IMR-90 (cell line): ENCODE measurements at places on chromosomes 11 and 22.

GRCh38 chr22:45834241-45834640 lies 142.7 kb downstream of the WNT7B start:
- no peak for DNase-seq

GRCh38 chr11:82523141-82523540 lies 210.5 kb downstream of the FAM181B start:
- no peak for DNase-seq

DNA sequence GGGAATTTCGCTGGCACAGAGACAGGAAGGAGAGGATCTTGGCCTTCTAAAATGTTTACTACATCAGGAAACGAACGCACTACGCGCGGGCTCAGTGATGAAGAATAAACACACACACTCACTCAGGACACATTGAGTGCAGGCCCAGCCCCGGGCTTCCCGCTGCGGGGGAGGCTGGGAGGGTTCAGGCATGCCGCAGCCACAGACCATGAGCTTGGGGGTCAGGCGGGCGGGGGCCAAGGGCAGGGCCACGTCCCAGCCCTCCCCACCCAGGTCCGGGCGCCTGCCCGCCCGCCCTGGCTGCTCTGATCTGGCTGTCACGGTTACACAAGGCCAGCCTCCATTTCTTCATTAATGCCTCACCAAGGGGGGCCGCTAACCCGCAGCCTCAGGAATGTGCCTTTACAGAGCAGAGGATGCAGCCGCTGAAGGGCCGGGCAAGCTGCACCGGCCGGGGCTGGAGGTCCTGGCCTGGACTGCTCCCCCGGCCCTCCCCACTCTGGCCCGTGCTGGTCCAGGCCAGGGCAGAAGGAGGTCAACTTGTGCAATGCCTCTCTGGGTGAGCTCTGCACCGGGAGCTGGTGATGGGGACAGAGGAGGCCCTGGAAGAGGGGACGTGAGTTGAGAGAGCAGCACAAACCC lies 41.7 kb downstream of the IGF2 start:
- DNase-seq = peak; percentile 82

DNA sequence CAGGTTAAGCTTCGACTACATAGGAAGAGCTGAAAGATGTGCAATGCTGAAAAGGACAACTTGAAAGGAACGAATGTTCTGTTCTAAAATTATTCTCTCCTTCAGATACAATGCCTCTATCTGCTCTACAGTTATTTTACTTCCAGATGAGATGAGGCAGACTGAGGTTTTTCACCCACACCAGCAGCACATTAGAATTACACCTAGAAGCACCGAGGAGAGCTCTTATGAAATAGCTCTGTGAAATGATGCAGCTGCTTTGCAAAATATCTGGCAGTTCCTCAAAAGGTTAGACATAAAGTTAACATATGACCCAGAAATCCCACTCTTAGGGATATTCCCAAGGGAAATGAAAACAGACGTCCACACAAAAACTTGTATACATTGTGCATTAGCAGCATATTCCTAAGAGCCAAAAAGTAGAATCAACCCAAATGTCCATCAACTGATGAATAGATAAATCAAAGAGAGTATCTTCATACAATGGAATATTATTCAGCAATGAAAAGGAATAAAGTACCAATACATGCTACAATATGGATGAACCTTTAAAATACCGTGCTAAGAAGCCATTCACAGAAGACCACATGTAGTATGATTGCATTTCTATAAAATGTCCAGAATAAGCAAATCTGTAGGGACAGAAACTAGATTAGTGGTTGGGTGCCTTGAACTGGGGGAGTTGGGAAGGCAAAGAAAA lies 34.5 kb downstream of the WT1 start:
- DNase-seq = no peak

GRCh38 chr11:44792171-44792570 lies 65.4 kb downstream of the TSPAN18 start:
- DNase-seq = no peak

DNA sequence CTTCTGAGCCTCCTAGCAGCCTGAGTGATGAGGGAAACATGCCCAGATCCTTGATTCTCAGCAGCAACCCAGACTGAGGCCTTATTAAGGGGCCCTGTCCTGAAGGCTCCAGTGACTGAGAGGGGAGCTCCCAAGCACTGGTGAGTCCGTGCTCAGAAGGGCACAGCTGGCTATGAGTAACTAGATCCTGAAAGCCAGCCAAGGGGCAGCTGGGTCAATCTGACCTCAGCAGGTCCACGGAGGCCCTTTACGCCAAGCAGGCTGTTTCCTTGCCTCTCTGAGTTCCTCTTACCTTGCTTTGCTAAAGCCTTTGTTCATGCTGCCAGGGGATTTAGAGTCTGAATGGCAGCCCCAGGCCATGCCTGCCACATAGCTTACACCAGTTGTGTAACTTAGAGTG lies 19.3 kb upstream of the MIEF1 start:
- peak; percentile 64 for DNase-seq

GRCh38 chr22:30265823-30266444 lies 717 bp downstream of the OSM start:
- no peak for DNase-seq

GRCh38 chr11:111549196-111549868 lies 8.8 kb downstream of the LAYN start:
- DNase-seq = no peak

DNA sequence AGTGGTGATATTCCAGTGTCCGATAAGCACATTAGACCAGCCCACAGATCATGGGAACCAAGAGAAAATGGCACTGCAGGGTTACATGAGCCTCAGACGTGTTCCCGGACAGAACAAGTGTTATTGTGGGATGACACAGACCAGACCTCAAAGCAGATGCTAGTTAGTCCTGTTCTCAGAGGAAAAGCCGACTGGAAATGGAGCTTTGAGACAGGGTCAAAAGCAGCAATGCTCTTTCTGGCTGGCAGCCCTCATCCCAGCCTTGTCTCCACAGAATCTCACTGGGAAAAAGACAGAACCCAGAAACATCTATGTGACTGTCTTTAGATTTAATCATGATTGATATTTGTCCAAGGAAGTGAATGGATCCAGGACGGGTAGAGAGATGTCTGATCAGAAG lies 506.8 kb downstream of the INSC start:
- DNase-seq = no peak

DNA sequence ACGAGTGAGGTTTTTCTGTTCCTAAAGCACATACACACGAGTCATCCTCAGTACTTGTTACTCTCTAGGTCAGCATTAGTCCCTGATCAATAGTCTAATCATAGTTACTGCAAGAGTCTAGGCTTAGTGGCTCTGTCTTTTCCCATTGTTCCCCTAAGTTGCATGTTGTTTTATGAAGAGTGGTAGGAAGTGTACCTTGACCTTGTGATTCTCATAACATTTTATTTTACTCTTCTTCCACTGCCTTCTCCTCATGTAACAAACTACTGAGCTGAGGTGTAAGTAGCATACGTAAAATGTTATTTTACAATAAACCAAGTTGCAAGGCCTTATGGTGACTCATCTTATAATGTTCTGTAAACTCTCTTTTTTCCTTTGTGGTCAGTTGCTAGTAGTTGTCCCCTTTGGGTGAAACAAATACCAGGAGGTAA lies 15.0 kb downstream of the METTL15 start:
- peak; percentile 82 for DNase-seq

GRCh38 chr11:64252003-64252872 lies 908 bp downstream of the PLCB3 start:
- DNase-seq = no peak

DNA sequence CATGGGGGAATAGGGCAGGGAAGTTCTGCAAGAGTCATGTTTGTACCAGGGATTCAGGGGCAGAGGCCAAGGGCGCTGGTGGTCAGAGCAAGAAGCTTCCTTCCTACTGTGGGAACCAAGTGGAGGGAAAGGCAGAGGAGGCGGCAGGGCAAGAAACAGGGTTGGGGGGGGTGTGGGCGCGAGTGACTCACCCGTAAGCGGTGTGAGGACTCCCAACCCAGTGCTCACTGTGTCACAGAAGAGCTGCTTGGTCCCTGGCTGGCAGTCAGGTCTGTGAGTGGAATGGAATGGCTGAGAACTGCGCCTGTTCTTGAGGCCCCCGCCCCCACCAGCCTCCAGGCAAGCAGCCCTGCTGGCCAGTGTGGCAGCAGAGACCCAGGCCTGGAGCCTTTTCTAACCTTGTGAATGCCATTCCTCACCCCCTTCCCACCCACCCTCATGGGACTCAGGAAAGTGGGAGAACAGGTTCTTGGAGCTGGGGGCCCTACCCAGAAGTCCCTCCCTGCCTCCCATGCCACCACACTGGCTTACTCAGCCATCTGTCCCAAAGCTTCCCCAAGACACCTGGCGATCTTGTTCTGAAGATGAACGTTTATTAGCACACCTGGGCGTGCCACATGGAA lies 4.7 kb downstream of the LRRC10B start:
- DNase-seq = no peak

DNA sequence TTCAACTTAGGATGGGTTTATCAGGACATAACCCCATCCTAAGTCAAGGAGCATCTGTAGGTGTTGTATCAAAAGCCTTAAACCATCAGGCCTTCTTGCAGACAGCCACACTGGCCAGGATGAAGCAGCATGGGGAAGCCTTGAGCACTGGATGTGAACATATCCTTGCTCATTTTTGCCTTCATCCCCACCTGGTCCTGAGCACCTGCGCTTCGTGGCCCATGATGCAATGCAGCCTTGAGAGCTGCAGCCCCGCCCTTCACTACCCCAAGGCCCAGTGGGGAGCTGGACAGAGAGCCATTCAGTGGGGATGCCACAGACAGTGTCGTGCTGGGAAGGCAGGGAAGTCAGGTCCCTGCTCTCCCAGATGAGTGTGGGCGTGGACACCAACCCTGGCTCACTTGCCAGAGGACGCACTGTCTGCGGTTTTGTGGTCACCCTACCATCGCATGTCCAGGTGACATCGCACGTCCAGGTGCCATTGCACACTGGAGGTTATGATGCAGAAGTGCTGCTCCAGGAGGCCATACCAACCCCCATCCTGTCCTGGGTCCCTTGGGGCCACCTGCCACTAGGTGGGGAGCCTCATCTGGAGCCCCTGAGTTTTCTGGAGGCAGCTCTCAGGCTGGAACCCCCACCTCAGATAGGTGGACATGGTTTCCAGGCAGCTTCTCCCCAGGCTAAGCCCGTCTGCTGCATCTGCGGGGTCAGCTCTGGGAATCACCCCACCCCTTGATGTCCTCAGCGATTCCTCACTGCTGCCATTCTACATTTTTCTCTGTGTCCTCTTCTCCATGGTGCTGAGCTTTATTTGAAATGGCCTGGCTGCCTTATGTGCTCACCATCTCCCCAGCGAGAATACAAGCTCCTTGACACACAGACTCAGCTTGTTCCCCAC lies 14.4 kb downstream of the GNAZ start:
- no peak for DNase-seq

- no peak for DNase-seq
Measured at GRCh38 chr11:2693271-2694261, 6.2 kb downstream of the KCNQ1OT1 start.

- no peak for DNase-seq
Measured at GRCh38 chr11:72162891-72163492, 27.5 kb downstream of the FOLR3 start.

DNA sequence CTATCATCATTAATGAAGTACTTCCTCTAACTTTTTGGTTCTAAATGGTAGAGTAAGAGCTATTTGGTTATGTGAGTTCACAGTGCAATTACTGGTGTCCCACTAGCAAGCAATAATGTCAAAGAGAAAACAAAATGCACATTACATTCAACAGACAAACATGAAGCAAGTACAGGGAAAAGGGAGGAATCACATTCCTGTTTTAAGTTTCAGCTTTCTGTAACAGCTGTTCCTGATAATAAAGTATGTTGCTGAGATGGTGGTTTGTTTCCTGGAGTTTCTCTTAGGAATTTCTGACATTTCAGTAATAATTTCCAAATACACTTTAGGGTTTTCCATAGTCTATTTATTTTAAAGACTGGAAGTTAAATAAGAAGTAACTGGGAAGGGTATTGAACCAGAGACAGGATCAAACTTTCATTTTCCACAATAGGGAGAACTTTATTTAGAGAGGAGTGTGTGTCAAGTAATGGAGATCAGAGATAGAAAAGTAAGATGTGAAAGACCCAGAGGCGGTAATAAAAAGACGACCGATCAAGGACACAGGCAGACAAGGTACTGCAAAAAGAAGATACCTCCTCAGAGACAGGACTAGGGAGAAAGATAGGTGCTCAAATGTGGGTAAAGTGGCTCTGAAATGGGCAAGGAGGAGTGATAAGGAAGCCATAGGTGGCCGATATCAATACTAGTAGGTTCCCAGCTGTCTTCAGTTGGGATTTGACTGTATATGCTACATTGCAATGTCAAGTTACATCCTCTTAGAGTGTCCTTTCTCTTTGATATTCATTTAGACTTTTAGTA lies 20.8 kb upstream of the CLNS1A start:
- DNase-seq = peak; percentile 64
